Effector memory CD4-positive, alpha-beta T cell (primary cell): ENCODE measurements at places on chromosomes 3 and 15.

- no peak overlapping the region for H3K27ac ChIP-seq
- no peaks in the 10 kb centered on the region for H3K27me3 ChIP-seq
- H3K4me3 ChIP-seq, result no peak overlapping the region
- peaks cover 3% of the 10 kb centered on the region for H3K4me1 ChIP-seq
Observed at GRCh38 chr3:190537146-190537545, 23.3 kb downstream of the IL1RAP start.

DNA sequence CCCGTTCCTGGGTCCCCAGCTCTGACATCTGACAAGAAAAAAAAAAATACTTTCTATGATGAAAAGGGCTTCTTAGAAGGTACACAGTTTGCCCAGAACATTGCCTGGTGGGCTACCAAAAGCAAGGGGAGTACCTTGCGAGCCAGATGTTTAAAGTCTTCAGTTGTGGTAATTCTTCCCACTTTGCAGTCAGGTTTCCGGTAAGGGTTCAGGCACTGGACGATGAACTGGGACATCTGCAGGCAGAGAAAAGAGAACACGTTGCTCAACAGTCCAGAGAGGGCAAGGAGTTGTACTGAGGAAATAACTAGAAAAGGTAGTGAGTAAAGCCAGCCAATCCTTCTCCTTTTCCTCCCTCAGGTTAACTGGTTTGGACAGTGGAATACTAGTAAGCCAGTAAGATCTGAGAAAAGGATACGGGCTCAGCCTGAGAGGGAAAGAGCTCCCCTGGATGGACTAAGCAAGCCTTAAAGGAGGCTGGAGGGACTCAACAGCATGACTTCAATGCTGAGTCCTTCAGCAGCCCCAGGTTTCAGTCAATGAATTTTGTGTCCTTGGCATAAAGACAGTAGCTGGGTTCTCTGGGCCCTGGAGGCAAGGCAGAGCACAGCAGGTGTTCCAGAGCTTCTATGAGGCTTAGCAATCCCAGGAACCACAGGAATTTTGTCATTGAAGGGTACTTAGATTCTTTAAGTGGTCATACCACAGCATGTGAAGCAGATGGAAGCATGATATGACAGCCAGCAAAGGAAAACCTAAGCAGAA lies 38.2 kb downstream of the NBEAL2 start:
- no peak overlapping the region for H3K4me3 ChIP-seq
- DNase-seq, result no peak
- H3K36me3 ChIP-seq, result peaks cover 37% of the 10 kb centered on the region
- peaks cover 9% of the 10 kb centered on the region for H3K4me1 ChIP-seq

DNA sequence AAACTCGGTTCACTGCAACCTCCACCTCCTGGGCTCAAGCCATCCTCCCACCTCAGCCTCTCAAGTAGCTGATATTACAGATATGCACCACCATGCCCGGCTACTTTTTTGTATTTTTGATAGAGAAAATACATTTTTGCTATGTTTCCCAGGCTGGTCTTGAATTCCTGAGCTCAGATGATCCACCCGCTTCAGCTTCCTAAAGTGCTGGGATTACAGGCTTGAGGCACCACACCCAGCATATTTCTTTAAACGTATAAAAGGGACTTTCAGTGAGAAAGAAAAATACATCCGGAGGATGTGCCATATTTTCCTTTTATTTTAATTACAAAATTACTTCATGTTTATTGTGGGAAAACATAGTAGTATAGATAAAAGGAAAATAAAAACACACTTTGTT lies 55.2 kb downstream of the RPL39L start:
- no peak overlapping the region for H3K27ac ChIP-seq
- H3K36me3 ChIP-seq, result no peaks in the 10 kb centered on the region
- no peaks in the 10 kb centered on the region for H3K27me3 ChIP-seq
- H3K4me1 ChIP-seq, result no peaks in the 10 kb centered on the region

GRCh38 chr3:8573342-8573926 lies 71.2 kb downstream of the SSUH2 start:
- H3K4me1 ChIP-seq, result no peaks in the 10 kb centered on the region
- DNase-seq, result no peak
- H3K27me3 ChIP-seq, result no peaks in the 10 kb centered on the region
- no peak overlapping the region for H3K27ac ChIP-seq
- no peak overlapping the region for H3K4me3 ChIP-seq

GRCh38 chr3:64454179-64454578 lies 228.9 kb upstream of the PRICKLE2 start:
- no peak for DNase-seq
- H3K36me3 ChIP-seq, result no peaks in the 10 kb centered on the region
- H3K27ac ChIP-seq, result no peak overlapping the region
- H3K4me3 ChIP-seq, result no peak overlapping the region
- H3K27me3 ChIP-seq, result no peaks in the 10 kb centered on the region

DNA sequence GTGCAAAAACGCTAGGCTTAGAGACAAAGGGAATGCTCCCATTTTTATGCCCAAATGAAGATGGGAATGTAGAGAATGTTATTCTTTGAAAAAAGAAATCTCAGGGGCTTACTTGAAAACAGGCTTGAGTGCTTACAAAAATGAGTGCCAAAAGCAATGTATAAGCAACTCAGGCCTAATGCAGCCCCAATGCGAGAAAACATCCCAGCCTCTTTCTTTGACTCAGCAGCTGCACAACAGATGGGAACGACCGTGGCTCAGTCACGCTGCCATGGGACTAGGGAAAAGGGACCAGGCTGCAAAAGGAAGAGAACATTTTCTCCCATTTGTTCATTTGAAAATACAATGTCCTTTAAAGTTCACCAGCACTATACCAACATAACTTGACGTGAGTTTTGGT lies 246.4 kb upstream of the LRIG1 start:
- H3K4me3 ChIP-seq, result no peak overlapping the region
- DNase-seq, result no peak
- H3K4me1 ChIP-seq, result no peaks in the 10 kb centered on the region
- H3K27me3 ChIP-seq, result no peaks in the 10 kb centered on the region
- no peaks in the 10 kb centered on the region for H3K36me3 ChIP-seq

DNA sequence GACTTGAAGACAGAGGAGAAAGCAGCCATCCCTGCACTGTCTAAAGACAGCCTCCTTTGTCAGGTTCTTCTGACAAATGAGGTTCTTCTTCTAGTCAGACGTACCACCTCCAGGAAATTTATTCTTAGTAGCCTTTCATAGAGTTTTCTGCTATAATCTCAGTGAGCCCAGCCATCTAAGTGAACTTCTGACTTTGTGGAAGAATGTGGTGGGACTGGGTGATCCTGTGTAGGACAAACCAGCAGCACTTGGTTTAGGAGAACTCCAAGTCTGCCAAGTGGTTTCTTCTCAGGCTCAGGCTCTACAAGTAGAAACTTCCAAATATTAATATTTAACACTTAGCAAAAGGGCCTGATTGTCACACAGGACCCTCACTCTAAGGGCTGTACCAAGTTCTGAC lies 52.1 kb downstream of the TIPARP start:
- DNase-seq, result no peak
- H3K27ac ChIP-seq, result no peak overlapping the region
- H3K4me1 ChIP-seq, result no peaks in the 10 kb centered on the region

DNA sequence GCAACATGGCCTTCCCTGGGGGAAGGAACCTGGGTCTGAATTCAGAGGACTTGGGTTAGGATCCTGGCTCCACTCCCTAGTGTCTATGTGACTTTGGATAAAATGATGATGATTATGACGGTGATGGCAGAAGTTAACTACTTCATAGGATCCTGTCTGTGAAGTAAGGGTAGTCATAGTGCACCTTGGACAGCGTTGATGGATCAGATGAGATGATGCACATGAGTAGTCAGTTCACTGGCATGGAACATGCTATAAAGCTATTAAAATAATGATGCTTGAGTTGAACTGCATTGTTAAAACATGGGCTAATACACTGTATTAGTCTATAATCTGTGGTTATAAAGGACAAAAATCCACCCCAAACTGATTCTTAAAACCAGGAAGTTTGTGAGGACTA lies 62.0 kb downstream of the EEFSEC start:
- no peak overlapping the region for H3K27ac ChIP-seq
- H3K4me1 ChIP-seq, result no peaks in the 10 kb centered on the region
- H3K4me3 ChIP-seq, result no peak overlapping the region
- DNase-seq, result no peak

GRCh38 chr3:9951962-9952805 lies at the start of gene PRRT3:
Gene PRRT3 (minus strand): TSS chr3:9952408. CDS start chr3:9950115, 2,293 bp downstream.
- H3K27ac ChIP-seq, result no peak within 1 kb of the TSS
- no peaks in the 10 kb centered on the region for H3K36me3 ChIP-seq
- H3K27me3 ChIP-seq, result no peaks in the 10 kb centered on the region
- peak; percentile 20 for DNase-seq

DNA sequence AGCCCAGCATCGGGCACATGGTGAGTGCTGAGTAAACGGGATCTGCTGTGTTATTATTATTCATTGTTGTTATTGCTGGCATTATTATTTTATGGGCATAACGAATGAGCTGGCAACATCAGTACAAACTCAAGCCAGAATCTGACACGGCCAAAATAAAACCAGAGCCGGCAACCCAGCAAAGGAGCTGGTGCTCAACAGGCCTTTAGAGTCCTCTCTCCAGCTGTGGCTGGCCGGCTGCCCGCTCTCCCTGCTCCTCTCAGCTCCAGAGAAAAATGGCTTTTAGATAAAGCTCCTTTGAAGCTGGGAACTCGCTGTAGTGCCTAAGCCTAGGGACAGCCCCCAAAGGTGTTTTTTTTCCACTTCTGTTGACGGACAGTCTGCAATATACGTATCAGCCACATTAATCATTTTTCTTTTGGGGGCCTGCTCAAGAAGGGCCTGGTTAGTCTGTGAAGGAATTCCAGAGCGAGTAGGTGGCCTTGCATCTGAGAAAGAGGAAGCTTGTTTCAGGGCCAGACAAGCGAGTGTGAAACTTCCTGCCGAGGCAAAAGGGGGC lies 193.9 kb upstream of the UBE2E1 start:
- no peak overlapping the region for H3K27ac ChIP-seq
- H3K4me1 ChIP-seq, result no peaks in the 10 kb centered on the region
- no peaks in the 10 kb centered on the region for H3K27me3 ChIP-seq
